ENCODE measurements at places on chromosomes 11 and 22. TPM values are rescaled to one million over a fixed set of nuclear protein-coding genes. Genes with fewer than 3 reads are reported as not detected.

Gene MRGPRF
- 77.2 TPM for total RNA-seq

Gene KDM4D
- total RNA-seq: 0.66 TPM

Gene RASSF10
- not detected for total RNA-seq

Gene CNIH2
- 0.17 TPM for total RNA-seq

Gene MMP3
- total RNA-seq: 9.5 TPM

Gene OR2AT4
- not detected for total RNA-seq

Gene MFRP
- under 0.01 TPM for total RNA-seq

Gene OR51E2
- not detected for total RNA-seq

Gene SAA4
- total RNA-seq: not detected

Gene AP5B1
- total RNA-seq: 7.1 TPM

Gene BRMS1
- 36.9 TPM for total RNA-seq

Gene OR52A5
- total RNA-seq: not detected

Gene HIC2
- 3.8 TPM for total RNA-seq

Gene BATF2
- total RNA-seq: 1.0 TPM

Gene SHISA8
- total RNA-seq: not detected

Gene HEPHL1
- not detected for total RNA-seq

Gene GAL3ST3
- not detected for total RNA-seq

Gene RTN4RL2
- total RNA-seq: not detected

Gene KRTAP5-2
- total RNA-seq: not detected

Gene MRPL40
- total RNA-seq: 37.2 TPM

Gene ALX4
- 0.58 TPM for total RNA-seq

Gene SERPIND1
- not detected for total RNA-seq
